ENCODE measurements at places on chromosomes 3 and 15. TPM values are rescaled to one million over a fixed set of nuclear protein-coding genes. Genes with fewer than 3 reads are reported as not detected.

DNA sequence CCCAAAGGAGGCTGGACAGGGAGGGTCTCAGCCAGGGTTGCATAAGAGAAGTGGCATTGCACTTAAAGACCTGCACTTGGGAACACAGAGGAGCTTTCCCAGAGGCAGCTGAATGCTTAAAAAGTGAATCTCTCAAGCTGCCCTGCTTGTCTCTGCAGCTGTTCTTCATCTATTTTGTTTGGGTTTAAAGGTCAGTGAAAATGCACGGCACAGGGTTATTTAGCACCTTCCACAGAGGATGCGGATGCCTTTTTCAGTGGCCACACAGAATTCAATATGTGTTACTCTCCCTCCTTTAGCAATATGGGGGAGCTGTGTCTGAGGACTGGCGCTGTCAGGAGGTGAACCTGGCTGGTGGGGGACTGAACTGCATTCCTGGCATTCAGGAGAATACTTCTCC lies 22.7 kb upstream of the CTNNB1 start:
- peaks cover 3% of the 10 kb centered on the region for H3K4me1 ChIP-seq
- no peaks in the 10 kb centered on the region for H3K36me3 ChIP-seq

CPLX3 gene
- total RNA-seq, result not detected

LRRIQ4 gene
- 0.23 TPM for total RNA-seq

- H3K4me1 ChIP-seq, result no peaks in the 10 kb centered on the region
- no peaks in the 10 kb centered on the region for H3K27me3 ChIP-seq
- no peaks in the 10 kb centered on the region for H3K36me3 ChIP-seq
- DNase-seq, result no peak
- no peak overlapping the region for H3K4me3 ChIP-seq
- no peak overlapping the region for H3K27ac ChIP-seq
Measured at GRCh38 chr3:45098310-45098709, 47.9 kb downstream of the CDCP1 start.

DNA sequence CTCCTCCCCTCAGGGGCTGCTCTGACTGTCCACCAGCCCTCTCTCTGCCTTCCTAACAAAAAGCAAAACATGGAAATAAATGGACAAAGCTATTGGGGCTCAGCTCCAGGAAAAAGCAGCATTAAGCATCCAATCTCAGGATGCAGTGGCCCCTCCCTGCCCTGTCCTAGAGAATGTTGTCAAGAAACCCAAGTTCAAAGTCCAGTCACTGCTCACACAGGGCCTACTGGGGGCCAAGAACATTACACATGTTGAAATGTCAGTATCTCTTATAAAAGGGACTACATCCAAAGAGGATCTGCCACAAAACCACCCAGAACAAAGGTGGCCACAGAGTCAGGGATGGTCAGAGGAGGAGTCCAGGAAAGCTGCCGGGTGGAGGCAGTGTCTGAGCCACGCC lies 7.6 kb upstream of the GRIP2 start:
- no peak for DNase-seq
- no peaks in the 10 kb centered on the region for H3K27me3 ChIP-seq
- H3K4me3 ChIP-seq, result no peak overlapping the region
- peak overlapping the region; percentile 39 for H3K27ac ChIP-seq
- H3K36me3 ChIP-seq, result no peaks in the 10 kb centered on the region

P3H2 gene
- 19.4 TPM for total RNA-seq

DNA sequence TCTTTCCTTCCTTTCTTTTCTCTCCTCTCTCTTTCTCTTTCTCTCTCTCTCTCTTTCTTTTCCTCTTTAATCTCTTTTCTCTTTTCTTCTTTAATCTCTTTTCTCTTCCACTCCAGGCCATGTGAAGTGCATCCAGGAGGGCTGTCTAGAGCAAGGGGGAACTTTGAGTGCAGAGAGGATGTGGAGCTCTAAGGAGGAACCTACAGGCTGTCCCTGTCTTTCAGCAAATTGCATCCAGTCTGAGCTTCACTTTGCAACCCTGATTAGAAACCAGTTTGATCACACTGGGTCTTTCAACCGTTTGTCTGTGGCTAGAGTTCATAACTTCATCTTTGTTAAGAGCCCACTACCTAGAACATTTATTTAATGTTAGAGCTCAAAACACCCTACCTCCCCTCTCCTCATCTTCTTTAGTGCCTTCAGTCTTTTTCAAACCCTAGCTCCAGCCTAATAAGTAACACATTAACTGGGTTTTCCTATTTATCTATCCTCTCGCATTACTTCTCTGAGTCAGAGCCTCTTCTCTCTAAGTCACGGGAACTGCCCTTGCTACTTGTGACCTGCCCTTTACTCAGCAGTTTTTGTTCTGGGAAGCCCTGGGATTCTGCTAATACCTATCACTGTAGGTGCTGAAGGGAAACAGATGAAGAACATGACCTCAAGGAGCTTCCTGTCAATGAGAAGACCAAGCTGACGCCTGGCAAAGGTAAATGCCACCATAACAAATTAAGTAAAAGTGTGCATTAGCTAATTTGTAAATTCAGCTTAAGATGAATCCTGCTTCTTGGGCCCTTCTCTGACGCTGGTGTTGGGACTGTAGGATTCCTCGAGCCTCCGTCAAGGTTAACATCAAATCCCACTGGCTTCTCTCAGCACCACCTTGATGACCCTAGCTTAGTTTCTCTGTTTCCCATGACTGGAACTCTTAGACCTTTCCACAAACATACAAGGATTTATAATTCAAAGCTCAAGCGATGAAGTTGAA lies at the start of gene GCNT3:
Gene GCNT3 (plus strand): TSS at position 508 of the 985 bp plus-strand sequence. CDS start 6,456 bp downstream, outside the sequence.
- no peak within 1 kb of the TSS for H3K4me3 ChIP-seq
- DNase-seq, result no peak
- no peak within 1 kb of the TSS for H3K27ac ChIP-seq

DNA sequence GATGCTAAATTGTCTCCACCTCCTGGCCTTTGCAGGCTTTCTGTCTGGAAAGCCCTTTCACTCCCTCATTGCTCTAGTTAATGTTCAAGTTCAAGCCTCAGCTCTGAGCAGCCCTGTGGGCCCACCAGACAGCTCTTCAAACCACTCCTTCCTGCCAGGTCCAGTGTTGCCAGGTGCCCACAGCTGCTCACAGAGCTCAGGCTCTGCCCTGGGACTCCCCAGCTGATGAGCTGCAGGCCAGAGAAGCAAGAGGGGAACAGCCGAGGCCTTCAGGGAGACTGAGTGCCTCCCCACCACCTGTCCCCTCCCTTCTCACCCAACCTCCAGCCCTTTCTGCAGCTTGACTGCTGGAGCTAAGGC lies 1.3 kb upstream of the ZBTB47 start:
- H3K4me3 ChIP-seq, result no peak overlapping the region
- H3K4me1 ChIP-seq, result peaks cover 16% of the 10 kb centered on the region
- H3K36me3 ChIP-seq, result no peaks in the 10 kb centered on the region

SLC26A6 gene
- total RNA-seq, result 10.5 TPM

DNA sequence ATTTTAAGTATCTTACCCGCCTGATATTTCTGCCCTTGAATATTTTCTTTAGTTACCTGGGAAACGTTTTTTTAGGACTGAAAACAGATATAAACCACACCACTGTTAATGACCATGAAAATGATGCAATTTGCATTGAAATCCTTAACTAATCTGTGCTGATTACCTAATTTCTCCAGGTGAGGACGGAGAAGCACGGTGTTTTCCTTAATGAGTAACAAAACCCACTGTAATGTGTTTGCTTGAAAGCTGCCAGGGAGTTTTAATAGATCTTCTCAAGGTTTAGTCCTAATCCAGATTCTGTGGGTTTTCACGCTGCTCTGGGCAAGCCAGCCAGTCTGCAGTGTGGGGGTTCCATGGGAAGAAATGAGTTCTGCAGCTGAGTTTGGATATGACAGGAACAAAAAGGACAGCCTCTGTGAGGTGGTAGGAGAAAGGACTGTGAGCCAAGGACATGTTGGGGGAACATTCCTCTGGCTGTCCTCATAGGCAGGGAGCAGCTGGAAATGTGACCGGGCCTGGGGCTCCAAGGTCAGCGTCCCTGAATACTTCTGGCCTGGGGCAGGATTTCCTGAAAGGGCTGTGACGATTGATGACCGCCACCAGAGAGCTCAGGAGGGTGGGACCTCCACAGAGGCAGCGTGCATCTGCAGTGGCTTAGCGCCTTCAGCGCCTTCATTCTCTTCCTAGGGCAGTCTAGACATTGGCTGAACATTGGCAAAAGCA lies 18.6 kb downstream of the THSD4 start:
- no peak overlapping the region for H3K4me3 ChIP-seq
- H3K36me3 ChIP-seq, result no peaks in the 10 kb centered on the region
- H3K27me3 ChIP-seq, result no peaks in the 10 kb centered on the region
- peaks cover 2% of the 10 kb centered on the region for H3K4me1 ChIP-seq
- DNase-seq, result no peak

EBLN2 gene
- 2.7 TPM for total RNA-seq

NLGN1 gene
- total RNA-seq, result 6.7 TPM

GRCh38 chr3:168273036-168273435 lies 177.3 kb upstream of the GOLIM4 start:
- H3K27ac ChIP-seq, result no peak overlapping the region
- H3K36me3 ChIP-seq, result no peaks in the 10 kb centered on the region
- no peak overlapping the region for H3K4me3 ChIP-seq
- no peaks in the 10 kb centered on the region for H3K4me1 ChIP-seq

DNA sequence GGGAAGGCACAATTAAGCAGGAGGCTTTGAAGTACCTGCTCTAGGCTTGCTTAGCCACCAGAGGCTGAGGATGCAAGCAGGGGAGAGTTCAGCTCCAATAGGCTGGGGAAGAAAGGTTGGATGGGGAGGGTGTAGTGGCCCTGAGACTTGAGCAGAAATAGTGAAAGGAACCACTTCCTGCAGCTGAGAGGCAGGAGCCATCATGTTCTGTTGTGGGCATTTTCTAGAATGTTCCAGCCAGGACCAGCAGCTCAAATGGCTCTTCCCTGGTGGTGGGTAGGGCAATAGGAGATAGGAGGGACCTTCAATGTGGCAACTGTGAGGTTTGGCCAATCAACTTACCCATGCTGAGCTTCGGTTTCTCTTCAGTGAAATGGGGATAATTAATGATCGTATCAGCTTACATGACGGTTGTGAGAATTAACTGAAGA lies 79.1 kb upstream of the CGNL1 start:
- H3K27me3 ChIP-seq, result no peaks in the 10 kb centered on the region
- H3K27ac ChIP-seq, result no peak overlapping the region
- DNase-seq, result no peak
- H3K4me3 ChIP-seq, result no peak overlapping the region
- H3K36me3 ChIP-seq, result no peaks in the 10 kb centered on the region

- peaks cover 2% of the 10 kb centered on the region for H3K4me1 ChIP-seq
- H3K27ac ChIP-seq, result no peak overlapping the region
- no peaks in the 10 kb centered on the region for H3K27me3 ChIP-seq
- no peak for DNase-seq
Measured at GRCh38 chr3:63979093-63979885, 44.0 kb downstream of the PSMD6 start.

DNA sequence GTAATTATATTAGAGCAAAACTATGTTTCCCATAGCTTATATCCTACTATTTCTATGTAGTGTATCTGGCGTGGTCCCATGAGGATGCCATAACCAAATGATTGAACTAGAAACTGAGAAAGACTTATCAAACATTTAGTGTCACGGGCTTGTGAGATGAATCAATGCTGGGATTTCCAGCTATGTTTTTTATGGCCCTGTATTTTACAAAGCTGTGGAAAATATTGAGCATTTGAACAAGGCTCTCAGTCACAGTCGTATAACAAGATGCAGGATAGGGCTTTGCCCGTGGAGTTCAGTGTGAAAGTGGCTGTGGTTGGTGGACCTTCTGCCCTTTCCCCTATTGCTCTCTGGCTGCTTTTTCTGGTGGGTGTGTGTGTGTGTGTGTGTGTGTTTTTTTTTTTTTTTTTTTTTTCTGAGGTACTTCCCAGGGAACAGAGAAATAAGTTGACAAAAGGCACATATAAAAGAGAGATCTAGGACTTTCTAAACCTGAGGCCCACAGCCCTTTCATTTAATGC lies 60.7 kb downstream of the CACNA1D start:
- H3K4me1 ChIP-seq, result no peaks in the 10 kb centered on the region
- no peak for DNase-seq
- H3K4me3 ChIP-seq, result no peak overlapping the region

DNA sequence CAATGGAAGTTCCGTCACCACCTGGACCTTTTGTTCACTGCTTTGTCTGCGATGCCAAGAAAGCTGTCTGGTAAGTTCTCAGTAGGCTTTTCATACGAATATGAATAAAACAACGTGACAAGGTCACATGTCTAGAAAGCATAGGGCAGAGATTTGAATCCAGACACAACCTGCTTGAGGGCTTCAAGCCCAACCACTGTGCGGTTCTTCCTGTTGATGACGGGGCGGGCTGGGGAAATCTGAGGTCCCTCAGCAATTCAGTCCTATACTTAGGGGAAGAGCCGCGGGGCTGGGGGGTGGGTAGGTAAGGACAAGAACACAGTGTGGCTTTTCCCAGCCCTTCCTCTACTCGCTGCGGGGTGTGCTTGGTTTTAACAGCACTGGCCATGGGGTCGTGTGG lies 32.4 kb upstream of the SMAD3 start:
- H3K4me1 ChIP-seq, result peaks cover 6% of the 10 kb centered on the region
- H3K4me3 ChIP-seq, result no peak overlapping the region
- H3K27ac ChIP-seq, result no peak overlapping the region
- H3K36me3 ChIP-seq, result no peaks in the 10 kb centered on the region

- DNase-seq, result no peak
- no peak overlapping the region for H3K4me3 ChIP-seq
- H3K27ac ChIP-seq, result no peak overlapping the region
- H3K4me1 ChIP-seq, result no peaks in the 10 kb centered on the region
- no peaks in the 10 kb centered on the region for H3K27me3 ChIP-seq
Measured at GRCh38 chr3:133390715-133391114, 9.1 kb upstream of the BFSP2 start.

- no peaks in the 10 kb centered on the region for H3K36me3 ChIP-seq
- no peak overlapping the region for H3K4me3 ChIP-seq
- no peak for DNase-seq
Measured at GRCh38 chr3:89586676-89587075, 479.3 kb downstream of the EPHA3 start.

CEP70 gene
- total RNA-seq, result 101 TPM

TMEM266 gene
- total RNA-seq, result not detected

SLC15A2 gene
- total RNA-seq, result 9.4 TPM

- no peak overlapping the region for H3K27ac ChIP-seq
- peaks cover 13% of the 10 kb centered on the region for H3K4me1 ChIP-seq
- H3K36me3 ChIP-seq, result no peaks in the 10 kb centered on the region
- DNase-seq, result no peak
Measured at GRCh38 chr3:129795186-129796010, 98.1 kb downstream of the TMCC1 start.

DNA sequence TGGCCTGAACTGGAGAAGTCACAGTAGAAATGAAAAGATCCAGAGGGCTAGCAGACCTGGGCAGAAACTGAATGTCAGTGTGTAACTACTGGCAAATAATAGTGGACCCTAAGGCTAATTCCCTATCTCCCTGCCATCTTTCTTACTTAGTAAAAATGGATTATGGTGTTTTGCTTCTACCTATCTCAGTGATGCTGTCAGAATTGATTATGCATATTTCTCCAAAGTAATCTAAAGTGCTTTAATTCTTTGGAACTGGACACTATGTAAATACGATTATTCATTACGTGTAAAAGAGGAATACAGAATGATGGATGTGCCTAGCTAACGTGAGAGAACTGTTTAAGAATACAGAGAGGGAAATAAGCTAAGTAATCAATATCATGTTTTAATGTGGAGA lies 651.9 kb downstream of the NLGN1 start:
- DNase-seq, result no peak
- no peaks in the 10 kb centered on the region for H3K36me3 ChIP-seq
- H3K27me3 ChIP-seq, result no peaks in the 10 kb centered on the region
- H3K4me3 ChIP-seq, result no peak overlapping the region
- H3K4me1 ChIP-seq, result no peaks in the 10 kb centered on the region
